ENCODE measurements at places on chromosomes 2 and 18.

- no peak for DNase-seq
Measured at GRCh38 chr2:141075753-141076152, 1055.1 kb downstream of the LRP1B start.

- DNase-seq = no peak
Measured at GRCh38 chr2:120125195-120125594, 98.0 kb downstream of the TMEM185B start.

DNA sequence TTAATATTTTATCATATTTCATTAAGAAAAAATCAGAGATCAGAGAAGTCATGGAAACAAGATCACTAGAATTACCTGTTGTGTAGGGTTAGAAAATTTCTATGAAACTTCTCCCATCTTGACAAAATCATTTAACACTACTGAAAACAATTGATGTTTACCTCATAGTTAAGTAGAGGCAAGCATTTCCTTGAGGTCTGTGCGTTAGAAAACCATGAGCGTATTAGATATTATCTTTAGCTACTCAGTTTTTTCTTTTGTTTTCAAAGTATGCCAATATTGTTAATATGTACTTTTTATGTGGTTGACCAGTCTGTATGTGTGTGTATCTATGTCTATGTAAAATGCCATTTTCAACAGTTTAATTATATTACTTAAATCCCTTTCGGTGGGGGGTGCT lies 335.7 kb downstream of the PARD3B start:
- DNase-seq = no peak

DNA sequence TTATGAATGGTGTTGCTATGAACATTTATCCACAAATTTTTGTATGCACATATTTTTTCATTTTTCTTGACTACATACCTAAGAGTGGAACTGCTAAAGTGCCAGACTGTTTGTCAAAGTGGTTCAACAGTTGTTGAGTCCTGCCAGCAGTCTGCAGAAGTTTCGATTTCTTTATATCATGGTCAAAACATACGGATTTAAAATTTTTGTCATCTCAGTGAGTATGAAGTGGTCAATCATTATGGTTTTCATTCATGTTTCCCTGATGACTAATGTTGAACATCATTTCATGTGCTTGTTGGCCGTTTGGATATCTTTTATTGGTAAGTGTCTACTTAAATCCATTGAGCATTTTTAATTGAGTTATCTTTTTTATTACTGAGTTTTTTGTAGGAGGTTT lies 39.2 kb downstream of the CCDC138 start:
- no peak for DNase-seq

- DNase-seq = no peak
Measured at GRCh38 chr2:81327911-81328310, 1023.4 kb upstream of the LRRTM1 start.

DNA sequence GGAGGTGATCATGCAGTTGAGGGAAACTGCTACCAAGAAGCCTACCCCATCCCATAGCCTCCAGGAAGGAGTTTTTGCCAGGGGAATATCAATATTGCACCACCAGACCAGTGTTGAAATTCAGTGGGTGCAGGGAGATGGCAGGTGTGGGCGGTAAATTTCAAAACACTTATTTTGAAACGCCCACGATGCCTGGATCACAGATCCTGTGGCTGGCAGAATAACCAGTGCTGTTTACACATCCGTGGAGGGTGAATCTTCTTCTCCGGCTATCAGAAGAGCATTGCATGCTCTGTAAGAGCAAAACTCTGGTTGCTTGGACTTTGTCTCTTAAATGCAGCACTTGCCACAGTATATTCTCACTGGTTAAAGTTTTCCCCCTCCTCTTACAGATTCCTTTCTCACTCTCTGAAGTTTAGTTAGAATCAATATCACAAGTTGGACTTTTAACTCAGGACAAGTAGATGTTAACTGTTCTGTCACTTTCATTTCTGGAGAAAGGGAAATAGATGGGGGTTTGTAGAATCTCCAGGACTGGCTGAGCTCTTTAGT lies 70.5 kb upstream of the ZCCHC2 start:
- DNase-seq = no peak
